ENCODE measurements at places on chromosomes 3 and 15.

DNA sequence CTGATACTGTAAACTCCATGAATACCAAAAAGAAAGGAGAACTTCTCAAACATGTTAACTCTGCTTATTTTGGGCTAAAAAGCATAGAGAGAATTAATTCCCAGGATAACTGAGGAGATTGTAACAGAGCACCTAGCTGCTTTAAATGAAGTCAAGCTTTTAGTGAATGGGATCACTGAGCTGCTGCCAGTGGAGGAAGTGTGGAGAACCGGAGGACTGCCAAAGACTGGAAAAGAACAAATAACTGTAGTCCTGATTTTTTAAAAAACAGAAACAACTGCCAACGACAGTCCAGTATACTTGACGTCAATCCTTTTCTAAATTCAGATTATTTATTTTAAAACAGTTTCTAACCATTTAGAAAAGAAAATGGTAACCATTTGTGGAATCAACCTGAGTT, 3.3 kb downstream of the C3orf70 start:
- DNase-seq = no peak

- DNase-seq = no peak
These were observed 51.1 kb downstream of the CMTM7 start for GRCh38 chr3:32442766-32443165.

DNA sequence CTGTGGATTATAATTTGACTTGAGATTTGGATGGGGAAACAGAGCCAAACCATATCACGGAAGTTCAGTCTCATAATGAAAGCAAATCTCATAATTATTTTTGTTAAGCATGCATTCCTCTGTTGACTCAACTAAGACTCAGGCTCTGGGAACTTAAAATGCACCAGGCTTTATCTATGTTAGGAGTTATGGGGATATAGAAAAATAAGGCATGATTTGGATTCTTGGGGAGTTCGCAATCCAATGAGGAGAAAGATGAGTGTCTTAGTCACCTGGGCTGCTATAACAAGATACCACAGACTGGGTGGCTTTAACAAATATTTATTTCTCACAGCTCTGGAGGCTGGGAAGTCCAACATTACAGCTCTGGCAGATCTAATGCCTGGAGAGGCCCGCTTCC, 89.4 kb upstream of the TJP1 start:
- DNase-seq = no peak

DNA sequence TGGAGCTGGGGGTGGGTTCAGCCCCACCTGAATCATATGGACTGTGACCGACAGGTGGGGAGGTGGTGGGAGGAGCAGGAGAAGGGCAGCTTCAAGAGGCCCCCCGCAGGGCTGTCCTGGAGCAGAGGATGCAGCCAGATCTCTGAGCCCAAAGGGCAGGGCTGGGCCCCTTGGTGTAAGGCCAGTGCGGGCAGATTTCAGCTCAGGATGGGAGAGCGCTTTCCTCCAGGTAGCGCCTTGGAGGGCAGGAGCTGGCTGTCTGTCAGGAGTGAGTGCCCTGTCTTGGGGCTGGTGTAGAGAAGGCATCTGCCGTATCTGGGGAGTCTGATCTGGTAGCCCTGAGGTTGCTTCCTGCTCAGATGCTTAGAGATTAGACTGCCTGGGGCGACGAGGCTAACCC, 7.3 kb downstream of the TMEM43 start:
- DNase-seq = no peak

DNA sequence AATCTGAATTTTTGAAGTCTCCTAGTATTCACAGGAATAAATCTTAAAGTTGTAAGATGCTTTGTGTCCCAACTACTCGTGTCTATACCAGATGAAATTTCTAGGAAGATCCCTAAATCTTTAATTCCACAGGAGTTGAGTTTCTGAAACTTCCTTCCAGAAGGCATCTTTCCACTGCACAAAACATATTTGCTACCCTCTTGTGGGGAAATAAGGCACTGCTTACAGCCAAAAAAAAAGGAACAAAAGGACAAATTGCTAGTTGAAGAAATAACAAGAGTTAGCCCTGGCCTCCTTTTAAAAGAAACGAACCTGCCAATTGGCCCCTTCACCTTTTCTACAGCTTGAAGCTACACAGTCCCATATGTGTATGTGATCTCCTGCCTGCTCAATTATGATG, 54.0 kb downstream of the TAFA4 start:
- no peak for DNase-seq

DNA sequence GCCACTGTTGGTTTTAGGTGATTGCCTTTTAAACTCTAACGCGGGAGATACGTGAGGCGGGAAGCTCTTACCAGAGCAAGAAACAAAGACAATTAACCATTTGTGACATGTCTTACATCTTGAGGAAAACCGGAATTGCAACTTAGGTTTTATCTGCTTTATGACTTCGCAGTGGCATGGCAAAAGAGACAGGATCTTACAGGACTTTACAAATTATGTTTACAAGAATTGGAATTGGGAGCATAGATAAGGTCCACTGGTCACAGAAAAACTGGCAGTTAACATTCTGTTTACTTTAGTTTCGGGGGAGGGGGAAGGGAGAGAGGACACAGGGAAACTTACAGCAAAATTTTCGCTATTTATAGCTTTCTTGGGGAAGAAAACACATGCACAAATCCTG, 1119.6 kb downstream of the ZPLD1 start:
- DNase-seq = no peak

DNA sequence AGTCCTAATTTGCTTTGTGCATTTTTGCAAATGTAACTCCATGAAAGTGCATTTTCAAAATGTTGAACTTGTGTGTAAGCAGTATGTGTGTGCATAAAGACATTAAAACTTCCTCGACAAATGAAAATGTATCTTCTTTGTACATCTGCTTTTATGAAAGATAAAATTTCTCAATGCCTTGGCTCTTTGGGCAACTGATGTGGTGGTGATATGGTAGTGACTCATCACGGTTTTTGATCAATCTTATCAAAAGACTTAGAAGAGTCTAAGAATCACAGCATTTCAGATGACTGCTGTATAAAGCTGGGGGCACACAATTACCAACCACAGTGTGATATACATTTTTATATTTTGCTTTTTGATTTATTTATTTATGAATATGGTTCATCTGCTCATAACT, 5.4 kb upstream of the MASP1 start:
- no peak for DNase-seq

- DNase-seq = no peak
These were observed 181.4 kb downstream of the GAP43 start for GRCh38 chr3:115804713-115805119.

DNA sequence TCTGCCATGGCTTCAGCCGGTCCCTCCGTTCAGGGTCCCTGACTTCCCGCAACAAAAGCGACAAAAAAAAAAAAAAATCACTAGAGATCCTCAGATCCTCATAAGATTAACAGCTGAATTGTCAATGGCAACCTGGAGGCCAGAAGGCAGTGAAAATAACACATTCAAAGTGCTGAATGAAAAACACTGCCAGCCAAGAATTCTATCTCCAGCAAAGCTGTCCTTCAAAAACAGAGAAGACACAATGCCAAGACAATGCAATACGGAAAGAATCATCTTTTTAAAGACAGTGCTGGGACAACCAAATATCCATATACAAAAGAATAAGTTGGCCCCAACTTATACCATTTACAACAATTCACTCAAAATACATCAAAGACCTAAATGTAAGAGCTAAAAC, 21.6 kb downstream of the MTHFS start:
- DNase-seq = no peak

DNA sequence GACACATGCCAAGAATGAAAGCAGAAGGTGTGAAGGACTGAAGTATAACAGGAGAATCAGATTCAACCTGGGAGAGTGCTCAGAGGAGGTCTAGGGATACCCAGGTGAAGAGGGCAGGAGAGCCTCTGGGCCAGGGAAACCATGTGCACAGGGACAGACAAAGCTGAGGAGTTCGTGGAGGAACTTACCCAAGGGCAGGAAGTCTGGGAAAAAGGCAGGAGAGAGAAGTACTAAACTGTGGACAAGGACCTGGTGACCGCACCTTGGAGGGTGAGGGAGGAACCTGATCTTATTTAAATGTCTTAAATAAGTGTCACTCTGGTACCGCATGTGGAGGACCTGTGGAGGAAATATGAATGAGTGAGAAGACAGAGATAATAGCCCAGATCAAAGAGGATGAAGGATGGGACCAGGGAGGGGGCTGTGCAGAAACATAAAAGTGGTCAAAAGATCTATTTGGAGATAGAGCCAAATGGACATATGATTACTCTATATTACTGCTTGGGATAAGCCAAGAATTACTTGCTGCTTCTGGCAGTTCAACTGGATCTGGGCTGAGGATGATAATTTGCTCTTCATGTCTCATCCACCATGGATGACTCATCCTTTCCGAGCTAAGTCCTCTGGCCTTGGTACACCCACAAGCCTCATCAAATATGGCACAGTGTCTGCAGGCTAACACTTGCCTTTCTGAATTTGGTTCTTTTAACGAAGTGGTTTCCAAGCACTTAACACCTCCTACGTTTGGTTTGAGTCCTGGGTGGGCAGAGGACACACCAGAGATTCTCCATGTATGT, 116.9 kb upstream of the NMNAT3 start:
- no peak for DNase-seq

- peak; percentile 8 for DNase-seq
These were observed at the start of gene THUMPD3 for GRCh38 chr3:9362731-9363530. Gene THUMPD3 (plus strand): TSS chr3:9363054. CDS start chr3:9365069, 2,015 bp downstream.

GRCh38 chr3:64332459-64333350, 107.4 kb upstream of the PRICKLE2 start:
- no peak for DNase-seq

- DNase-seq = no peak
These were observed 11.1 kb downstream of the UACA start for GRCh38 chr15:70752193-70752635.

DNA sequence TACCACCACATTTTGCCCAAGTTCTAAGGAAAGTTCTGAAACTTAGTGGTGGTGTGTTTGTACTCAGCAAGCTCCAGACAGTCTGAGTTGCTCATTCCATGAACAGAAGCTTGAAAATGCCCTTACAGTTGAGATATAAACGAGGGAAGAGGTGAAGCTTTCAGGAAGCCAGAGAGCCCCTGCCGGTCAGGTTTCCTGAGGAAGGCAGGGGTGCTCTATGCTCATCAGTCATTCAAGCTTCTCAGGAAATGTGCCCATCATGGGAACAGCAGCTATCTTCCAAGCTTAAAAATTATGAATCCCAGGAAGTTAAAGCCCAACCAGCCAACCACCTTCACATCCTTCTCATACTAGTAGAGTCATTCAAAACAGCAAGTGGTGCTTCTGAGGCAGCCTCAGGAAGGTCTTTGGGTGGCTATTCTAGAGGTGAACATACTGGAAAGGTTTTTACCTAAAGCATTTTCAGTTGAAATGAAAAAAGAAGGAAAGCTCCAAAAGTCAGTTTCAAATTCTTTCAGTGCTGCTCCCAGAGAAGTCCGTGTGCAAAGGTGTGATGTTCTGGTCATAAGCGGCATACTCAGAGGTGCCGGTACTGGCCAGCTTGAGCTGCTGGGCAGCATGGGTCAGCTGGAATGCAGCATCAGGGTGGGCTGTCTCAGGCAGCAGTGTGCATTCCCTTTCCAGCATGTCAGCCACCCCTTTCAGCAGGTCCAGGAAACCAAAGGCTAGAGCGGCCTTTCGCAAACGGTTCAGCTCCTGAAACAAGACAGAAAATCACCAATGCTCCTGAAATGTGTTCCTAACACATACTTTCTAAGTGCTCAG, 31.8 kb downstream of the INTS14 start:
- no peak for DNase-seq

- no peak for DNase-seq
These were observed 1.2 kb downstream of the RTP3 start for GRCh38 chr3:46498916-46499519.

DNA sequence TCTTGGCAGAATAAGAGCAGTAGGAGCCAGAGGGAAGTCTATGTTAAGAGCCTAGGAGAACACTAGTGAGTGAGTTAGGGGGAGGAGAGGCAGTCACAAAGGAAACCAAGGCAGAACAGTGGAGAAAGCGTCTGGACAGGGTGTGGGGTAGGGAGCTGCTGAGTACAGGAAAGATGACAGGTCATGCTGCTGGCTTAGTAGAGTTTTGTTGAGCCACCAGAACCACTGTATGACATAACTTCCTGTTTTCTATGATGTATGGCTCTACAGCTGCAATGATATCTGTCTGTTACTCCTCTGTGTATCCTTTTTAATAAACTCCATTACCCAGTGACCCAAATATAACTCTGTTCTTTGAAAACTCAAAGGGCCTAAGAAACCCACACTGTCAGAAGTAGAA, 10.6 kb upstream of the STT3B start:
- no peak for DNase-seq

GRCh38 chr15:95690631-95691340, 639.7 kb upstream of the NR2F2 start:
- DNase-seq = no peak

- no peak for DNase-seq
These were observed 392.4 kb upstream of the PROK2 start for GRCh38 chr3:72177075-72178050.

DNA sequence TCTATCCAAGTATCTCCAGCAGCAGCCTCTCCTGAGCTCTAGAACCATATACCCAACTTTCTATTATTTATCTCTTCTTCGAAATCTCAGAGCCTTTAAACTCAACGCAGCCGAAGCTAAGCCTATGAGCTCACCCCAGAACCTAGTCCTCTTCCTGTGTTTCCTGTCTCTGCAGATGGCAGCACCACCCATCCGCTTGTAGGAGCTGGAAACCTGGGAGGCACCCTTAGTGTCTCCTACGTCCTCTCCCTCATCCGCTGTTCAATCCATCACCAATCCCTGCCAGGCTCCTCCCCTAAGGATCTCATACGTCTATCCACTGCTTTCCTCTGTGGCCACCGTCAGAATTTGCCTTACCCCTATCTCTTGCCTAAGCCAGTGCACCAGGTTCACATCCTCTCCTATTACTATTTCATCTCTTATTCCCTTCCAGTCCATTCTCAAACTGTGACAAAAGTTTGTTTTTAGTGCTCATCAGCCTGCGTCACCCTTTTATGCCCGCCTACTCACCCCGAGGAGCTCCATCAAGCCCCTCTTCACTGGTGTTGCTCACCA, 9.6 kb downstream of the VGLL4 start:
- no peak for DNase-seq

DNA sequence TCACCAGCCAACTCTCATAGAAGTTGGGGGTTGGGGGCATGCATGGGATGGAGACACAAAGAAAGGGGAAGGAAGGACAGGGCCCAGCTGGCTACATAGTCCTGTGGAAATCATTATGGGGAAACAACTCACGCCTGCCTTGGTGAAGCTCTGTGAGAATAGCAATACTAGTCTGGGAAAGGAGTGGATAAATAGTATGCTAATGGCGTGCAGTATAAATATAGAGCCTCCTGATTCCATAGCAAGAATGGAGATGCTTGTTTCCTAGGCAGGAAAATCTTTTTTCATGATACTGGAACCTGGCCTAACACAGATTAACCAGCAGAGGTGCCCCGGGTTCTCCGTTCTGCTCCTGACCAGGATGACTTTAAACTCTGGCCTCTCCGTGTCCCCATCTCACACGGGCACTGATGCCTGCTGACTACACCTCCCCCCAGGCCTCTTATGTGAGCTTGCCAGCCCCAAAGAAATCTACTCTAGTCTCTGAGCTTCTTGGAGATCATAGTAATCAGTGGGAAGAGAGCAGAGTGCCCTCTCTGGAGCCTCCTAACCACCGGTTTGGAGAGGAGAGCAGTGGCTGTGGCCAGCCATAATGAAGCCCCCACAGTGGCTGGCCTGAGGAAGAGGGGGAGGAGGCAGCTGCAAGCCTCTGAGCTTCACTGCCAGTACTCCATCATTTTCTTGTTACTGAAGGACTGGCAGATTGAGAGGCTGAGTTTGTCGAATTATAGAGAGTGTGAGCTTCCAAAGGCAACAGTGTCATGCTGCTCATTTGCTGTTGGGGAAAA, 355.0 kb upstream of the SEMA6D start:
- DNase-seq = no peak

Data from NCI-H1417 treated with DMSO at 0.1 percent for 48 hours (cell line).